ENCODE measurements at places on chromosomes 6 and 20. TPM values are rescaled to one million over a fixed set of nuclear protein-coding genes. Genes with fewer than 3 reads are reported as not detected.

GRCh38 chr6:142452993-142453392, 151.2 kb downstream of the ADGRG6 start:
- DNase-seq: no peak
- H3K36me3 ChIP-seq: no peaks in the 10 kb centered on the region
- H3K4me1 ChIP-seq: 0 out of 2 replicates have a peak, but pooled peaks cover 2% of the 10 kb centered on the region
- H3K4me3 ChIP-seq: no peak overlapping the region

Gene SMIM28
- not detected for total RNA-seq

DNA sequence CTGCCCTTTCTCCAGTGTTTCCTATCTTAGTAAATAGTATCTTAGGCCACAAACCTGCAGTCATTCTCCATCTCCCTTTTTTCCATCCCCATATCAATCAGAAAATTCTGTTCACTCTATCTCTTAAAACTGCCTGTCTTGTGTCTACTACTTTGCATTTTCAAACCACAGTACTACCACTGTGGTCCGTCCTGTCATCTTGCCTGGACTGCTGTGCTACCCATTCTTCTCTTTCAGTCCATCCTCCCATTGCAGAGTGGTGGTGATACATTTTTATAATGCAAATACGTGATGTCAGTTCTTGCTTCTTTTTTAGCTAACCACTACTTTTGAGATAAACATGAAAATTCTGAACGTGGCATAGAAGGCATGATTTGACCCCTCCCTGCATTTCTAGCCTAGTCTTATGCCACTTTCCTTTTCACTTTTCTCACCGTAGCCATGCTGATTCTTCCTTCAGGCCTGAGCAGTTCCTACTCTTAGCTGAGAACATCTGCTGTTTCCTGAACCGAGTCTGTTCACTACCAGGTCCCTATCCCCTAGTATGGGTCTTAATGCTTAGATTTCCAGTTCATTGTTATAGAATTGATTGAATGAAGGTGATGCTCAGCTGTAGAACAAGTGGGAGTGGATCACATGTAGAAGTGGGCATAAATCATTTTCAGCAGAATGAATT, 13.8 kb downstream of the TBPL1 start:
- no peaks in the 10 kb centered on the region for H3K36me3 ChIP-seq
- H3K4me3 ChIP-seq: no peak overlapping the region

GRCh38 chr20:50826121-50826520, 31.3 kb downstream of the BCAS4 start:
- H3K4me1 ChIP-seq: 0 out of 2 replicates have a peak, but pooled peaks cover 3% of the 10 kb centered on the region
- DNase-seq: no peak
- H3K4me3 ChIP-seq: no peak overlapping the region
- H3K36me3 ChIP-seq: peaks cover 3% of the 10 kb centered on the region
- H3K27me3 ChIP-seq: no peaks in the 10 kb centered on the region
- H3K27ac ChIP-seq: peak overlapping the region; percentile 7

Gene GRM1
- total RNA-seq: 0.41 TPM
